ENCODE measurements at places on chromosomes 11 and 22.

- DNase-seq = peak; percentile 42
Measured at GRCh38 chr22:40036591-40037225, 42.0 kb downstream of the FAM83F start.

- no peak for DNase-seq
Measured at GRCh38 chr11:122521626-122522025, 133.9 kb upstream of the UBASH3B start.

- no peak for DNase-seq
Measured at GRCh38 chr11:13999704-14000103, 37.2 kb downstream of the SPON1 start.

GRCh38 chr11:129999407-129999806, 3.2 kb downstream of the PRDM10 start:
- DNase-seq = no peak

DNA sequence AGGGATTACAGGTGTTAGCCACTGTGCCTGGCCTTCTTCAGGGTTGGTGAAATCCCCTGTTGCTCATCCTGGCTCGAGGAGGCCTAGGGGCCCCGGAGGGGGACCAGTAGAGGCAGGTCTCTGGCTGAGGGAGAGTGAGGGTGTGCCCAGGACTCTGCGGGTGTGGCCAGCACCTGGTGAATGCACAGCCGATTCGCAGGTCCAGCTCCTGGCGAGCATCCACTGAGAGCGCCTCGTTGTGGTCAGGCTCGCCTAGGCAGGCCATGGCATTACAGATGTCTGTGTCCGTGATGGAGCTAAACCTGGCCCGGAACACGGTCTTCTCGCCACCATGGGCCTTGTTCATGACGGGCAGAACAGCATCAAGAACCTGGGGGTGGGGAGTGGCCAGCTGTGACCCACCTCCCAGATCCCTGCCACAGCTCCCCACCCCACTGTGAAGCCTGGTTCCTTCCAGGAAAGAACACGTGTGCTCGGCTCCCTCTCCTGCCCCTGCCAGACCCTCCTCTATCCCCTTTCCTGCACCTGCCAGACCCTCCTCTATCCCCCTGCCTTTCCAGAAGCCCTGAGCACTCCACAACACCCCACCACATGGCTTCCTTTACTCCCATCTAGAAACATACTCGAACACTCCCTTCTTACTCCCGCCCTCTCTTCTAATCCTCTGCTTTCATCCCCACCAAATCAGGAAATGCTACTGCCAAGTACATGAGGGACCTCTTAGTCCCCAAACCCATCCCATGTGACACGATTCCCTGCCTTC, 12.4 kb downstream of the TOP3B start:
- no peak for DNase-seq

DNA sequence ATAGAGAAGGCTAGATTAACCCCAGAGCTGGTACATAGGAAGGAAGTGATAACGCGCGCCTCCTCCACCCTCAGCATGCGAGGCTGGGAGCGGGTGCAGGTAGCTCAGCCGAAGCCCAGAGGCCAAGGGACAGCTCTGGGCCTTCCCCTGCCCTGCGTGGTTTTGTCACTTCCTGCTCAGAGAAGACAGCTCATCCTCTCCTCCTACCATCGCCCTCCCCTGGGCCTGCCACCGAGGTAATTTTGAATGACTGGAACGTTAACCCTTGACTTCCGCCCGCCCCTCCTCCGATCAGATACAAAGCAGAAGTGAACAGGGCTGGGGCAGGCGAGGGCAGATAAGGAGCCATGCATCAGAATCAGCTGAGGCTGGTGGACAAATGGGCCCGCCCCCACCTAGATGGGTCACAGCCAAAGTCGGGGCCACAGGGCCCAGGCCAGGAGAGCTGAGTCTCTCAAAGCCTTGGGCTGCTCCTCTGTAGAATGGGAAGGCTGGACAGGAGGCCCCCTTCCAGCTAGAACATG, 1.6 kb downstream of the RAC2 start:
- peak; percentile 85 for DNase-seq

GRCh38 chr11:35526370-35526792, 965 bp upstream of the PAMR1 start:
- no peak for DNase-seq

GRCh38 chr11:75150879-75151278, at the start of gene SLCO2B1:
SLCO2B1 (plus strand) TSS chr11:75151107; CDS start chr11:75151382, 275 bp downstream.
- no peak for DNase-seq

GRCh38 chr22:20562607-20563465, 55.4 kb downstream of the MED15 start:
- no peak for DNase-seq

DNA sequence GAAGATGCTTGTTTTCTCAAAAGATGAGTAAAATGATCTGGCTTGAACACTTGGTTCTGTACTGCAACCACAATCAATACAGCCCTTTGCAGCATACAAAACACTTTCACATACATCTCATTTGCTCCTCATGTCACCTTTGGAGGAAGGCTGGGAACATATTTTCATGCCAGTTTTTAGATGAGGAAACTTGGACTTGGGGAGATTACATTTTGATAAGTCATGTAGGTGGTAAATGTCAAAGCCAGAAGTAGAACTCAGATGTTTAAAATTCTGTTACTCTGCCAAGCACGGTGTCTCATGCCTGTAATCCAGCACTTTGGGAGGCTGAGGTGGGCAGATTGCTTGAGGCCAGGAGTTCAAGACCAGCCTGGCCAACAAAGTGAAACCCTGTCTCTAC, 121.8 kb downstream of the MICAL2 start:
- DNase-seq = no peak

GRCh38 chr11:103537904-103538502, 428.8 kb downstream of the DYNC2H1 start:
- DNase-seq = no peak

GRCh38 chr11:45913514-45913913, 4.2 kb downstream of the PEX16 start:
- DNase-seq = no peak

- DNase-seq = no peak
Measured at GRCh38 chr22:29257751-29258181, 10.0 kb downstream of the RHBDD3 start.

DNA sequence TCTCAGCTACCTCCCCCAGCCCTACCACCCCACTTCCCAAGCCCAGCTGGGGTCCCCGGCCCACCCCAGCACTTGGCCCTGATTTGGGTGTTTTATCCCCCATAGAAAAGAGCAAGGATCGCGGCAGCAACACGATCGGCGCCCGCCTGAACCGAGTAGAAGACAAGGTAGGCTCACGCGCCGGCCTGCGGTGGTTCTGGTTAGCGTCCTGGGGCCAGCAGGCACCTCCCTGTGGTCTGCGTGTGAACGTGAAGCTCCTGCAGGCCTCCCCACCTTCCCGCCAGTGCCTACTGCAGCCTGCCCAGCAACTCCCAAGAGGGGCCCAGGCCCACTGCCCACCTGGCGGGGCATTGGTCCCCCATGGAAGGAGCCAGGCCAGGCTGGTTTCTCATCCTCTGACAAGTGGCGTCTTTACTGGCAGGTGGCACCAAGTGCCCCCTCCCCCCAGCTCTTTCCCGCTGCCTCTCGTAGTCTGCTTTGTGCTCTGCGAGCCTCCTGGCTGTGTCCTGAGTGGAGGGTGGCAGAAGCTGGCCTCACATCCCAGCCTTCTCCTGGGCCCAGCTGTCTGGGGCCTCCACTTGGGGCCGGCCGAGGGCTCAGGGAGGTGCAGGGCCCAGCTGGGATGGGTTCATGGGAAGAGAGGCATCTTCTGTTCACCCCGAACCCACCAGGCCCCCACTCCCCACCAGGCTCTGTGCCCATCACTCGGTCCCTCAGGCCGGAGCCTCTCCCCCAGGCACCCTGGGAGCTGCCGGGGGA, 78.3 kb upstream of the KCNQ1OT1 start:
- DNase-seq = no peak

DNA sequence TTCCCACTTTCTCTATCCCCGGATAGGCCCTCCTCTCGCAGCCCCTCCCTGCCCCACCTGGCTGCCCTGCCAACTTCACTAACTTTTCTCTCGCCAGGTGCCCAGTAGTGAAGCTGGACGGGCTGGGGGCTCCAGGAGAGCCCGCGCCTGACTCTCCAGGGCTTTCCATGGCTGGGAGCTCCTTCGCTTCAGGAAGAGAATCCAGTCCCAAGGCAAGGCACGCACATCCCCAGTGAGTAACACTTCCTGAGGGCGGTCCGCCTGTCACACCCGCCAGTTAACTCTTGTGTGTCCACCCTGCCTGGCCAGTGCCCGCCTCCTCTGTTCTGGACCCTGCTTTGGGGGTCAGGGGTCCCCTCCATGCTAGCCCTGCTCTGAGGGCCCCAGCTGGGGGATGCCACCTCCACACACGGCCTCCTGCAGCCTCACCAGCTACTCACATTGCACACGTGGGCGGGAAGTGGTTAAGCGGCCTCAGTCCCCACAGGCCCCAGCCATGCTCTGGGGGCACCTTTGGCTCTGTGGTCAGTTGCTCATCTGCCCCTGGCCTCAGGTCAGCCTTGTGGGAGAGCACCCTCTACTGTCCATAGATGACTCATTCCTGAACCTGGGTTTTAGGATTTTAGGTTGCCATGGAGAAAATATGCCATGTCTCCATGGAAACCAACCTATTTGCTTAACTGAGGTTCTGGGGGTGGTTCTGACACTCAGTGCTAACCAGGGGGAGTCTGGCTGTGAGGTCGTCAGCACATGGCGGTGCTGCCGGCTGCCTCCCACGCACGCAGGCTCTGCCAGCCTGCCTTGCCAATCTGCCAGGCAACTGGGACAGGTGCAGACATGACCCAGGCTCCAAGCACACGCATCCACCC, at the start of gene RIN1:
Gene RIN1 (minus strand): TSS at position 201 of the 869 bp plus-strand sequence. CDS start 32 bp downstream, at position 169.
- peak; percentile 50 for DNase-seq

DNA sequence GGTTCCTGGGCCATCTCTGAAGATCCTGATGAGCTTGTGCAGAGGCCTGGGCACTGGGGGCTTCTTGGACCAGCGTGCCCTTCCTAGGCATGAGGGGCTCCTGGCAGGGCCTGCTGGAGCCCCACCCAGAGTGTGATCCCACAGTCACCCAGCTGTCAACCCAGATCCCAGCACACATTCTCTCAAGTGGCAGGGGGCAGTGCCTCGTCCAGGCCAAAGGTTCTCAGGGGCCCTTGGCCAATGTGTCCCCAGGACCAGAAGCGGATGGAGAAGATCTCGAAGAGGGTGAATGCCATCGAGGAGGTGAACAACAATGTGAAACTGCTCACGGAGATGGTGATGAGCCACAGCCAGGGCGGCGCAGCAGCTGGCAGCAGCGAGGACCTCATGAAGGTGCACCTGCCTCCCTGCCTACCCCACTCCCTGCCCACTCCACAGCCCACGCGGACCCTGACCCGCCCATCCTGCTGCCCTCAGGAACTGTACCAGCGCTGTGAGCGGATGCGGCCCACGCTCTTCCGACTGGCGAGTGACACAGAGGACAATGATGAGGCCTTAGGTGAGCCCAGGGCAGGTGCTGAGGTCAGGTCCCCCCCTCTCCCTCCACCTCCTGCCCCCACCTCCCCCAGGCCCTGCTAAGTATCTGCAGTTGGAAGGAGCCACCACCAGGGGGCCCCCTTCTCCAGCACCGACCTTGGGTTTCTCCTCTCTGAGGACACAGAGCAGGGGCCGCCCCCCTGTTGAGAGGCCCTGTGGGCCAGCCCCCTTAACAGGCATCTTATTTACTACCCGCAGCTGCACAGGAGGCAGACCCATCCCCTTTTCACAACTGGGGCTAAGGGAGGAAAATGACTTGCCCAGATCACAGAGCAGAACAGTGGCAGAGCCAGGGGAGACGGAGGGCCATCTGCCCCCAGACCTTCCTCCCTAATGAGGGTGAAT, 14.7 kb downstream of the GGA1 start:
- DNase-seq = peak; percentile 77

DNA sequence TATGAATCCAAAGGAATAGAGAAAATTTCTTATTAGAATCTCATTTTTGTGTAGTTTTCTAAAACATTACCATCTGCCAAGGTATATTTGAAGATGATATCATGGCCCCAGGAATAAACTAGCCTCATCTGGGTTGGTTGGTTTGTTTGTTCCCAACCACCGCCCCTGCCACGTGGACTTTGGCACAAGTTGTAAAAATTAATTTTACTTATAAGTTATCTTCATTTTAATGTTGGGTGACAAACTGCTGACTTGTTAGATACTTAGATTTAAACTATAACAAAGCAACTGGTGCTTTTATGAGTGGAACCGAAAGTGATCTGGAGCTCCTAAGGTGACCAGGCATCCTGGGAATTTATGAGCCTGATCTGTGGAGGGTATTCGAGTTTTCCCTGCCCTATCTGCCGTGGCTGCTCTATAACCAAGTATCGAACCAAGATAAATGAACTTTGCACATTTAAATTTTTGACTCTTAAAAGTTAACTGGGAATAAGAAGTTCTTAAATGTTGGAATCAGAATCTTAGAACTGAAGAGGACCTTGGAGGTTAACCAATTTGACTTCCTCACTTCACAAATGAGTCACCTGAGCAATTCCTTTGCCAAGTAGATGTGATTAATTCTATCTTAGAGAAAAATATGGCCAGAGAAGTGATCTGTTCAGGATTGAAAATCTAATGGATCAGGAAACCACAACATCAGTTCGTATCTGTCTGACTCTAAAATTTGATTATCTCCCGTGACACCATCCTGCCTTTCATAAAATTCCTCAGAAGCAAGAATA, 129.1 kb upstream of the ARHGAP42 start:
- no peak for DNase-seq
